ENCODE measurements at places on chromosomes 16 and 17.

- no peak for DNase-seq
These were observed 352.4 kb downstream of the C16orf95 start for GRCh38 chr16:86964796-86965241.

- no peak for DNase-seq
These were observed 536.2 kb upstream of the ZFHX3 start for GRCh38 chr16:73584157-73584556.

DNA sequence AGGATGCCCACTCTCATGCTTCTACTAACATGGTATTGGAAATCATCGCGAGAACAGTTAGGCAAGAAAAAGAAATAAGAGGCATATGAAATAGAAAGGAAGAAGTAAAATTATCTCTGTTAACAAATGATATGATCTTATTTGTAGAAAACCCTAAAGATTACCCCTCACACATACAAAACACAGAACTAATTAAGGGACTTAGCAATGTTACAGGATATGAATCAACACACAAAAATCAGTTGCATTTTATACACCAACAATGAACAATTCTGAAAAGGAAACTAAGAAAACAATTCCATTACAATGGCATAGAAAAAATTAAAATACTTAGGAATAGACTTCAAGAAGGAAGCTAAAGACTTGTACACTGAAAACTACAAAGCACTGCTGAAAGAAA lies 2.7 kb upstream of the CAPNS2 start:
- no peak for DNase-seq

GRCh38 chr16:19810817-19811731 lies 73.6 kb downstream of the GPRC5B start:
- DNase-seq = no peak

DNA sequence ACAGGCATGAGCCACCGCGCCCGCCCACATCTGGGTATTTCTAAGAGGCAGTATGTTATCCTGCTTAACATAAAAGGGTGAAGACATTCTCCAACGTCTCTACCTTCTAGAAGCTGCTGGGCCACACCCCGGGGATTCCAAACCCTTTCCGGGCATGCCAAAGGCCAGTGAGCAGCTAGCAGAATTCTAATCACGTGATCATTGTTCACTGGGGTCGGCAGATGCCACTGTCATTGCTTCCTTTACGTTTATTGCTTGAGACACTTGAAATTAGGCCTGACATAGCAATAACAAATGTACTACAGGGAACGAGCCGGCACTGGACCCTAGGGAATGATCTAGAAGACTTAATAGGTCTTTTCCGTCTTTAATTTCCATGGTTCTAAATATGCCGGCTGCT lies 141.2 kb upstream of the ZFHX3 start:
- DNase-seq = no peak

GRCh38 chr17:38571833-38572668 lies 33.7 kb downstream of the SRCIN1 start:
- no peak for DNase-seq

- no peak for DNase-seq
These were observed 217.6 kb upstream of the KCNJ16 start for GRCh38 chr17:69857412-69857835.

DNA sequence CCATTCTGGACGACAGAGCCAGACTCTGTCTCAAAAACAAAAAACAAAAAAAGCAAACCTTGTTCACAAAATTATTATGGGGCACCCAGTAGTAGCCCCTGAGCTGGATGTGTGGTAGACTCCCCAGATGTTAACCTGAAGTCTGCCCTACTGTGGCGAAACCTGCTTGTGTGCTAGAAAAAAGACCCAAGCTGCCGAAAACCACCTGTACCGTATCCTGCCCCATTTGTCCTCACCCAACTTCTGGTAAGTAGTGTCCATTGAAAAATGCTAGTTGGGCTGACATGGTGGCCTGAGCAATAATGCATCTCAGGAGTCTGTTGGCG lies 9.1 kb downstream of the RMI2 start:
- peak; percentile 7 for DNase-seq

DNA sequence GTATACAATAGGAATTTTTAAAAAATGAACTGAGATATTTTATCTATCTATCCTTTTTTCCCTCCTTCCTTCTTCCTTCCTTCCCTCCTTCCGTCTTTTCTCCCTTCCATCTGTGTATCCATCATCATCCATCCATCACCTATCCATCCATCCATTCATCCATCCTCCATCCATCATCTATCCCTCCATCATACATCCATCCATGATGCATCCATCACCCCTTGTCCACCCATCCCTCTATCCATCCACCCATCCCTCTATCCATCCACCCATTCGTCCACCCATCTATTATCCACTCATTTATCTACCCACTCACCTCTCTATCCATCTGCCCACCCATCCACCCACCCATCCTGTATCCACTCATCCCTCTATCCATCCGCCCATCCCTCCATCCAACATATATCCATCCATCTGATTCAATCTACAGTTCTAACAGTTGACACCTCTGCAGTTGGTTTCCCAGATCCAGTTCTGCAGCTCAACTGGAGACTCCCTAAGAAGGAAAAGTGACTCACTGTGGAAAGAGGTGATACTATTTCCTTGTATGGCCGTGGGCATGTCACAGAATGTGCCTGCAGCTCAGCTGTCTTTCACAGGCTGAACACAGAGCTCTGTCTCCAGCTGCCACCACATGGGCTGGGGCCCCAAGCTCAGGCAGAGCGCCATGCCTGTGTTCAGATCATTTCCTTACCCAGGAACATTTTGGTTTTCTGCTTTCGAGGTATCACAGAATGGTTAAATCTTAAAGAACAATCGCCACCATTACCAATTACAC lies 130.8 kb downstream of the XYLT1 start:
- DNase-seq = no peak

GRCh38 chr17:17824119-17824782 lies 12.5 kb downstream of the SREBF1 start:
- DNase-seq = no peak

Data from cardiac septum (tissue), 1 donor.